Progenitor cell of endocrine pancreas (in vitro differentiated cells): ENCODE measurements at places on chromosomes 11 and 22. TPM values are rescaled to one million over a fixed set of nuclear protein-coding genes. Genes with fewer than 3 reads are reported as not detected.
A peak's percentile ranks its signal among the peaks of the same experiment; 100 is the strongest.

DNA sequence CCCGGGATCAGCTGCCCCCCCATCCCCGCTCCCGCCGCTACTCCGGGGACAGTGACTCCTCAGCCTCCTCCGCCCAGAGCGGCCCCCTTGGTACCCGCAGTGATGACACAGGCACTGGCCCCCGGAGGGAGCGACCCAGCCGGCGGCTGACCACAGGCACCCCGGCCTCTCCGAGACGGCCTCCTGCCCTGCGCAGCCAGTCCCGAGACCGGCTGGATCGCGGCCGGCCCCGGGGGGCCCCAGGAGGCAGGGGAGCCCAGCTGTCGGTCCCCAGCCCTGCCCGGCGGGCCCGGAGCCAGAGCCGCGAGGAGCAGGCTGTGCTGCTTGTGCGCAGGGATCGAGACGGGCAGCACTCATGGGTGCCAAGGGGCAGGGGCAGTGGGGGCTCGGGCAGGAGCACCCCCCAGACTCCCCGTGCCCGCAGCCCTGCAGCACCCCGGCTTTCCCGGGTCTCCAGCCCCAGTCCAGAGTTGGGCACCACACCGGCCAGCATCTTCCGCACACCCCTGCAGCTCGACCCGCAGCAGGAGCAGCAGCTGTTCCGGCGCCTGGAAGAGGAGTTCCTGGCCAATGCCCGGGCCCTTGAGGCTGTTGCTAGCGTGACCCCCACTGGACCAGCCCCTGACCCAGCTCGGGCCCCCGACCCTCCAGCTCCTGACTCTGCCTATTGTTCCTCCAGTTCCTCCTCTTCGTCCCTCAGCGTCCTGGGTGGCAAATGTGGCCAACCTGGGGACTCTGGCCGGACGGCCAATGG, 3.9 kb downstream of the RASL10A start:
- DNase-seq = no peak
- no peak overlapping the region for H3K4me3 ChIP-seq
- H3K36me3 ChIP-seq = no peaks in the 10 kb centered on the region

The KRTAP5-10 gene
- 0.41 TPM in 1 of 2 replicates, not detected in the other for total RNA-seq

GRCh38 chr11:11010624-11011127, 152.8 kb upstream of the ZBED5 start:
- no peak for DNase-seq
- no peak overlapping the region for H3K4me3 ChIP-seq
- H3K36me3 ChIP-seq = no peaks in the 10 kb centered on the region

- H3K4me3 ChIP-seq = no peak overlapping the region
- DNase-seq = no peak
- no peaks in the 10 kb centered on the region for H3K27me3 ChIP-seq
- H3K27ac ChIP-seq = no peak overlapping the region
- H3K36me3 ChIP-seq = no peaks in the 10 kb centered on the region
Observed at GRCh38 chr11:48049036-48049435, 68.7 kb downstream of the PTPRJ start.

The NEFH gene
- total RNA-seq = 0.69 and 0.80 TPM in 2 replicates

The DDIAS gene
- 7.1 and 7.8 TPM in 2 replicates for total RNA-seq

The LSP1 gene
- not detected in 2 replicates for total RNA-seq

- no peaks in the 10 kb centered on the region for H3K36me3 ChIP-seq
- H3K4me3 ChIP-seq = peak overlapping the region; percentile 66
- peaks cover 6% of the 10 kb centered on the region for H3K4me1 ChIP-seq
- DNase-seq = no peak
Observed at GRCh38 chr11:3163241-3163981, 1.7 kb downstream of the OSBPL5 start.

DNA sequence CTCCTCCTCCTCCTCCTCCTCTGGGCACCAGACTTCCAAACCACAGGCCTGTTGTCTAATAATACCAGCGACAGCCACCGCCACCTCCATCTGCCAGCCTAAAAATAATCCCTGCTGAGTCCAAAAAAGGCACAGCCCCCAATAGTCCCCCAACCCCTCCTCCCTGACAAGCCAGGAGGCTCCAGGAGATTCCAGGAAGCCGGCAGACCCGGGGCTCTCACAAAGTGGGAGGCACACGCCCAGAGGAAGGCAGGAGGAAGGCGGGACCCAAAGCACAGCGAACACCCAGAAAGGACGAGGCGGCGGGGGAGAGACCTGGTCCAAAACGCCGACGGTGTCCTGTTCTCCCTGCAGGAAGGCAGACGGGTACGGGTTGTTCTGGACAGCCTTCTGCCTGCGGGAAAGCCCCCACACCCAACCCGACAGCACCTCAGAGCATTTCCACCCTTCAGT, 5.9 kb downstream of the IGSF9B start:
- no peaks in the 10 kb centered on the region for H3K36me3 ChIP-seq
- no peak for DNase-seq
- H3K4me1 ChIP-seq = peaks cover 11% of the 10 kb centered on the region
- H3K27ac ChIP-seq = no peak overlapping the region
- peaks cover 77% of the 10 kb centered on the region for H3K27me3 ChIP-seq

The NXPE2 gene
- total RNA-seq = 0.19 TPM in 1 of 2 replicates, not detected in the other

DNA sequence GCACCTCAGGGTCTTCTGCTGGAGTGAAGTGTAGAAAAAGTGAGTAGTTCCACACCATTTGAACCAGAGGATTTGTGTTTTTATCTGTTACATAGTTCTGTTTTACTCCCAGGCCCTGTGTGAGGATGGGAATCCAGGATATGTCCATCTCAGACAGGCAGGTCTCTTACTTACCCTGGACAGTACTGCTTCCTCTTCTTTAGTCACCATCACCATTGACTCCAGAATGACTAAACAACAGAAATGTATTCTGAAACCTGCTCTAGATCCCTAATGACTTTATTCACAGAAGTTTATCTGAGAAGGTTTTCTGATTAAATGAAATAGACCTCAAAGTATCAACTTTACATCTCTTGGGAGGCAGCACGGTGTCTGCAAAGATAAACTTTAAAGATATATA, 33.6 kb downstream of the CYP2R1 start:
- DNase-seq = no peak
- H3K27ac ChIP-seq = no peak overlapping the region
- H3K4me1 ChIP-seq = peaks cover 14% of the 10 kb centered on the region
- no peaks in the 10 kb centered on the region for H3K27me3 ChIP-seq

DNA sequence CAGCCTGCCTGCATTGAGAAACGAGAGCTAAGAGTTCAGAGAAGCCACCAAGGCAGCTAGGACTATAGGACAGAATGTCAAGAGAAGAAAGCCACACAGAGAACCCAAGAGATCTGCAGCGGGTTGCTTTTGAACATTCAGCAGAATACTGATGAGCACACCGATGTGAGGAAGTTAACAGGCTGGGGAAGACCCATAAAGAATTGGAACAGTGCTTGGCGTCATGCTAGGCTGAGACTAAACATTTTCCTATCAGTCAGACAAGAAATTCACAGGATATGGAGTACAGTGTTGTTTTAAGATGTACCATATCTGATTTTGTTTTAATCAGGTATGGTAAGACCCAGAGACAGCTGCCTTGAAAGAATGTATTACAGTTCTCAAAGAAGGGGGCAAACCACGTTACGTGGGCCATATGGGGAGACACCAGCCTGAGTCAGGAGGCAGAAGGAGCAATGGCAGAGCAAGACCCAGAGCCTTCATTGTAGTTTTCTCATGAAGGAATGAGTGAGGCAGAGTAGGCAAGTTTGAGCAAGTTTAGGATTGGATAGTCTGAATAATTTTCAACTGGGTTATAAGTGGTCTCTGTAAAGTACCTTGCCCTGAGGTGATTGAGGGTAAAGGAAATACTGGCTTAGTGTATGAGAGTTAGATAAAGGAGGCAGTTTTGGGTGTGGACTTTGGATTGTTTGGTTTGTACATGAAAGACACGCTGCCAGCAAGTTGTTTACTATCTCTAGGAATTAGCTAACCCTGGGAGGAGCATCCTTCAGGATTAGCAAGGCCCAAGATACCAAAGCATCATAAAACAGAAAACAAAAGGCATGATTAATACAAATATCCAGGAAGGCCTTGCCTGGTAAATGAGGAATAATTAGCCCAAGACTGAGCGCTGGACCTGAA, 14.3 kb downstream of the LRRC75B start:
- peaks cover 14% of the 10 kb centered on the region for H3K36me3 ChIP-seq
- DNase-seq = no peak
- H3K4me1 ChIP-seq = peaks cover 12% of the 10 kb centered on the region
- peak overlapping the region; percentile 30 for H3K27ac ChIP-seq
- no peak overlapping the region for H3K4me3 ChIP-seq
- H3K27me3 ChIP-seq = no peaks in the 10 kb centered on the region

- no peak overlapping the region for H3K27ac ChIP-seq
- H3K36me3 ChIP-seq = no peaks in the 10 kb centered on the region
- H3K27me3 ChIP-seq = no peaks in the 10 kb centered on the region
- H3K4me3 ChIP-seq = no peak overlapping the region
Observed at GRCh38 chr22:20863366-20863765, 4.6 kb downstream of the SNAP29 start.

DNA sequence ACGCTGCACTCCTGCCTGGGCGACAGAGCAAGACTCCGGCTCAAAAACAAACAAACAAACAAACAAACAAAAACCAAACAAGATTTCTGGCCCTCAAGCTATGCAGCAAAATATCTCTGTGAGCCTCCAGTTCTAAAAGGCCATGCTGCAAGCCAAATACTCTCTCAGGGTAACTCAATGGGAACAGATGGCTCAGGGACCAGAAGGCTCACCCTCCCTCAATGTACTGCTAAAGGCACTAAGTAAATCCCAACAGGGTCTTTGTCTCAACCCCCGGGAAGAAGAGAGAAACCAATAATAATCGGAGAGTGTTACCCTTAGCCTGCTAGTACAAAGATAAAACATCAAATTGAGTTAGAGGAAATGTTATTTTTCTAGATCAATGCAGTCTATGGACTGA, 119.7 kb upstream of the ZC3H12C start:
- no peak overlapping the region for H3K27ac ChIP-seq
- no peaks in the 10 kb centered on the region for H3K4me1 ChIP-seq
- H3K36me3 ChIP-seq = no peaks in the 10 kb centered on the region
- no peak for DNase-seq

DNA sequence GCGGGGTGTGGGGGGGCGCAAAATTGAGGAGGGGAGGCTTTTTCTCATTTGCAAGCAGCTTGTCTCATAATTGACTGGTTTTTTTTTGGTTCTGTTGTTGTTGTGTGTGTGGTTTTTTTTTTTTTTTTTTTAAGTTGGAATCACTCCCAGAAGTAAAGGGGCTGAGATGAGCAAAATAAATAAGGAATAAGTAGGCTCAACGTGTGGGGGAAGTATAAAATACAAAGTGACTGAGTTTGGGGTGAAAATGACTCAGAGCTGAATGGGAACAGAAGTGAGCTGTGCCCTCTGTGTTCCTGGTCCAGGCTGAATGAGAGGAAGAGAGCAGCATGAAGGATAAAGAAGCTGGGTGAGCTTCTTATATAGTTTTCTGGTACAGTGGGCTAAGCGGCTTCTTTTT, 90.0 kb downstream of the GRIK4 start:
- DNase-seq = no peak
- peak overlapping the region; percentile 6 for H3K27ac ChIP-seq
- peaks cover 50% of the 10 kb centered on the region for H3K27me3 ChIP-seq
- no peaks in the 10 kb centered on the region for H3K4me1 ChIP-seq

GRCh38 chr11:72740562-72741428, 11.4 kb downstream of the ARAP1 start:
- peak overlapping the region; percentile 90 for H3K27ac ChIP-seq
- no peak for DNase-seq
- peaks cover 27% of the 10 kb centered on the region for H3K4me1 ChIP-seq
- H3K36me3 ChIP-seq = peaks cover 8% of the 10 kb centered on the region

DNA sequence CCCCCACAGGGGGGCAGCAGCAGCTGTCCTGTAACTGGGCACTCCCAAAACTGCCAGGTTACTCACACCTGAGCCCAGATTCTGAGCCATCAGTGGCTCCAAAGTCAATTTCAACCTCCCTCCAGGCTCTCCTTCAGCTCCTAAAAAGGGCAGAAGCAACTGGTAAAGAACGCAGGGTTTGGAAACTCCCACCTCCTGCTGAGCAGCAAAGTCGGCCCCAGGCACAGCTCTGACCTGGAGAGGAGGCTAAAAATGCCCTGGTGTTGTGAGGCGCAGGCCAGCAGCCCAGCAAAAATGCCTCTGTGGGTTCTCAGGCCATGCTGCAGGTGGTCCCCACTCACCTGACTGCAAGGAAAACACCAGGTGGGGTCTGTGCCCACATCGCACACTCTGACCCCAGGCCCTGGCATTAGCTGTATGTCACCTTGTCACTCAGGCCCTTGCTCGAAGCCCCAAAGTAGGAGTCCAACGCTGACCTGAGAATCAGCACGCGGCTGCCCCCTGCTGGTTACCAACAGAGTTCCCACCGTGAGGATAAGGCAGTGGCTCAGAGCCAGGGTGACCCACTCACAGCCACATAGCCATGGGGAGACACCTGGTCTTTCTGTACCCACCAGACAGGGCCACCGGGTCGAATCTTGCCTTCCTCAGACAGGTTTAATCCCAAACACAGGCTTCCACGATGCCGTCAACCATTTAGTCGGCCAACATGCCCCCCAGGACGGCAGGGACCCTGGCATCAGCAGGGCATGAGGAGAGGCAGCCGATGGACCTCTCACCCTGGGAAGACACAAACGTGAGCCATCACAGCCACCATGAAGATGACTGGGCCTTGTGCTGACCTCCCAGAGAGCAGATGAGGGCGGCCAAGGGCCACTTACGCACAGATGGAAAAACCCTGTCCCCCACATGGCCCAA, 11.1 kb downstream of the POLR3H start:
- H3K27me3 ChIP-seq = no peaks in the 10 kb centered on the region
- H3K4me3 ChIP-seq = no peak overlapping the region
- H3K27ac ChIP-seq = peak overlapping the region; percentile 64
- no peaks in the 10 kb centered on the region for H3K4me1 ChIP-seq

- H3K36me3 ChIP-seq = no peaks in the 10 kb centered on the region
- no peaks in the 10 kb centered on the region for H3K4me1 ChIP-seq
- DNase-seq = no peak
- peaks cover 5% of the 10 kb centered on the region for H3K27me3 ChIP-seq
Observed at GRCh38 chr11:32852207-32852606, 22.5 kb downstream of the PRRG4 start.

- no peaks in the 10 kb centered on the region for H3K36me3 ChIP-seq
- H3K4me1 ChIP-seq = peaks cover 2% of the 10 kb centered on the region
- no peak overlapping the region for H3K4me3 ChIP-seq
- no peak overlapping the region for H3K27ac ChIP-seq
- no peak for DNase-seq
- no peaks in the 10 kb centered on the region for H3K27me3 ChIP-seq
Observed at GRCh38 chr11:84969103-84969502, 658.0 kb downstream of the DLG2 start.

The HTR3A gene
- total RNA-seq = not detected in 2 replicates

The BTBD18 gene
- not detected in 2 replicates for total RNA-seq

GRCh38 chr22:16818538-16818937, 6.7 kb downstream of the XKR3 start:
- no peak for DNase-seq
- no peaks in the 10 kb centered on the region for H3K36me3 ChIP-seq
- no peak overlapping the region for H3K27ac ChIP-seq
- no peaks in the 10 kb centered on the region for H3K4me1 ChIP-seq
- H3K27me3 ChIP-seq = no peaks in the 10 kb centered on the region

The IGLL1 gene
- not detected in 2 replicates for total RNA-seq

- DNase-seq = no peak
- no peak overlapping the region for H3K4me3 ChIP-seq
- H3K27ac ChIP-seq = no peak overlapping the region
- no peaks in the 10 kb centered on the region for H3K4me1 ChIP-seq
Observed at GRCh38 chr22:19827341-19828034, 27.2 kb downstream of the GNB1L start.

The PRR5L gene
- total RNA-seq = 1.7 and 2.0 TPM in 2 replicates

GRCh38 chr22:24576778-24577177, 16.1 kb downstream of the LRRC75B start:
- H3K4me3 ChIP-seq = no peak overlapping the region
- no peak for DNase-seq
- peaks cover 21% of the 10 kb centered on the region for H3K36me3 ChIP-seq
- no peaks in the 10 kb centered on the region for H3K27me3 ChIP-seq
- peaks cover 12% of the 10 kb centered on the region for H3K4me1 ChIP-seq
- no peak overlapping the region for H3K27ac ChIP-seq
